ENCODE measurements at places on chromosomes 4 and X.

- no peak for DNase-seq
These were observed 45.2 kb upstream of the WDR1 start for GRCh38 chr4:10161840-10162239.

- no peak for DNase-seq
These were observed 87.6 kb upstream of the IL15 start for GRCh38 chr4:141548791-141549190.

DNA sequence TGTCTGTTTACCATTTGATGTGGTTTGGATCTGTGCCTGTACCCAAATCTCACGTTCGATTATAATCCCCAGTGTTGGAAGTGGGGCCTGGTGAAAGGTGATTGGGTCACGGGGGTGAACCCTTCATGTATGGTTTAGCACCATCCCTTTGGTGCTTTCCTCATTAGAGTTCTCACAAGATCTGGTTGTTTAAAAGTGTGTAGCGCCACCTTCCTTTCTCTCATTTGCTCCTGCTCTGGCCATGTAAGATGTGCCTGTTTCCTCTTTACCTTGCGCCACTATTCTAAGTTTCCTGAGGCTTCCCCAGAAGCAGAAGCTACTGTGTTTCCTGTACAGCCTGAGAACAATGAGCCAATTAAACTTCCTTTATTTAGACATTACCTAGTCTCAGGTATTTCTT is 610.7 kb upstream of the ADGRL3 start:
- DNase-seq: no peak

- no peak for DNase-seq
These were observed 1.8 kb downstream of the CENPU start for GRCh38 chr4:184732126-184732525.

- no peak for DNase-seq
These were observed 451.2 kb downstream of the FAT4 start for GRCh38 chr4:125765941-125766340.

- no peak for DNase-seq
These were observed 62.5 kb downstream of the AFAP1 start for GRCh38 chr4:7877176-7877575.

GRCh38 chr4:14262221-14262620 is 634.7 kb upstream of the BOD1L1 start:
- DNase-seq: no peak

DNA sequence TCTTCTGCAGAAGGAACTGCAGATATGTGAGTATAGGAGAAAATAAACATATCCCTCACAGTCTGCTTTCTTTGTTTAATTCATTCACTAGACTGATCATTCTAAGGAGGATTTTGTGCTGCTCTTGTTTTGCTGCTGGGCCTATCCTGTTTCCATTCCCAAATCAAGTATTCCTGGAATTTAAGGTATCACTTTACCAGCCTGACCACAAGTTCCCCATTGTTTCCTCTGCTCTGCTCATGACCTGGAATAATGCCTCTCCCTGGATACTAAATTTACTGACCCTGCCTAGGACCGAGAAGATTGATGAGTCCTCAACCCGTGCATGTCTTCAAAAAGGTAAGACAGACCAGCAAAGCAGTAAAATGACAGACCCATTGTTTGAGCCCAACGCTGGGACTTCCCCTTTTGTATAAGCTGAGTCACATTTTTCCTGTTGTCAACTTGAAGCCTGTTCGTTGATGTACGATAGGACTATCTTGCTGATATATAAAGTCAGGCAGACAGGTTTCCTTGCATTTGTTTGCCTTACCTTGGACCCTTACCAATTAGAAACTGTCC is 85.5 kb upstream of the TET2 start:
- no peak for DNase-seq

DNA sequence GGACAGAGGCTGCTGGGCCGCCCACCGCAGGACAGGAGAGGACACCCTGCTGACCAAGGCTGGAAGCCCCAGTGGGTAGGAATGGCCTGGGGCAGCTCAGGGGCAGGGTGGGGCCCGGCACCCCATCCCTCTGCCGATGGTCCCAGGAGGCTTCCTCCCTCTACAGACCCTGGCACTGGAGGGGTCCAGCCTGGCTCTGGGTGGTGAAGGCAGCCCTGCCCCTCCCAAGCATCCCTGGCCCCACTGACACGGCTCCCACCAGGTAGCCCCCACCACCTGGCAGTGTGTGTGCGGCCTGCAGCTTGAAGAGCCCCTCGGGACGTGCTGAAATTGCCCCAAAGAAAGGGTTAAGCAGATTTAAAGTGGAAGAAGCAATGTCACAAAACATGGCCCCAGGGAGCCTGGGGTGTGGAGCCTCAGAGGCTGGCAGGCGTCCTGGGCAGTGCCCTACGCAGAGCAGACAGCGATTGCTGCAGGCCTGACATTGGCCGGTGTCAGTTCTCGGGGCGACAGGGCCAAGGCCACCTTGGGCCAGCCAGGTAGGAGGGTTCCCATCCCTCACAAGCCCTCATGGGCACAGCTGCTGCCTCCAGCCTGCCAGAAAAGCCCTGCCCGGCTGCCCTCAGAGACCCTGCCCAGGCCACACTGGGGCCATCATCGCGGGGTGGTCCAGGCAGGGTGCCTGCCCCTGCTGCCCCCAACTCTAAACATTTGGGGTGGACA is 80.5 kb downstream of the FAM53A start:
- DNase-seq: no peak

- DNase-seq: no peak
These were observed 73.9 kb downstream of the IRF2 start for GRCh38 chr4:184400375-184400870.

GRCh38 chr4:48180234-48180633 is 46.2 kb upstream of the TXK start:
- DNase-seq: no peak

- no peak for DNase-seq
These were observed 57.1 kb upstream of the CYSLTR1 start for GRCh38 chrX:78384486-78384885.

DNA sequence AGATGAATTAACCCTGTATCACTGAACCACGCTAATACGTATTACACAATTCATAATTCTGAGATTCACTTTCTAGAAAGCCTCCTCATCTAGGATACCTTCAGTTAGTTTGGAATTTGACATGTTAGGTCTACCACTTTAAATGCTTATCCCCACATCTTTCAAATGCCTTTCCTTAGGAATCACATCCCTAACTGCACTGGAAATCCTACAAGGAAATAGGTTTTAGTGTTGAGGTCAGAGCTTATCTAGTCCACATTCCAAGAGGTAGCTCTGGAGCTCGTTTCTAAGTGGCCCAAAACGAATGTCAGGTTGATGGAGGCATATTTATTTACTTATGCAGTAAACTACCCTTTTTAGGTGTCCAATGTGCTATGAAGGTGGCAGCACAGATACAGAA is 18.0 kb downstream of the PDHA1 start:
- no peak for DNase-seq

DNA sequence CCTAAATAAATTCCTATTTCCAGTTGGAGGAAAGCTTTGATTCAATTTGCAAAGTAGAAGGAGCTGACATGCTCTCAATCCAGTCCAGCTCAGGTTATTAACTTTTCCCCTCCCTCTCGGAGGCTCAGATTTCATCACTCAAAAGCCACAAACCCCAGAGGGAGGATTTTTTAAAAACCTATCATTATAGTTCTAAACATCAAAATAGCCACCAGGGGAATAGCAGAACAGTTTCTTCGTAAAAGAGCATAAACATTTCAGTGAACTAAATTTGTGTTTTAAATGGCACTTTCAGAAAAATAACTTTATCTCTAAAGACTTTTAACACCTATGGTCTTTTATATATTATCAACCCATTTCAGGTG is 8.8 kb downstream of the GPRIN3 start:
- DNase-seq: no peak

- no peak for DNase-seq
These were observed 67.3 kb upstream of the HHIP start for GRCh38 chr4:144578681-144579080.

DNA sequence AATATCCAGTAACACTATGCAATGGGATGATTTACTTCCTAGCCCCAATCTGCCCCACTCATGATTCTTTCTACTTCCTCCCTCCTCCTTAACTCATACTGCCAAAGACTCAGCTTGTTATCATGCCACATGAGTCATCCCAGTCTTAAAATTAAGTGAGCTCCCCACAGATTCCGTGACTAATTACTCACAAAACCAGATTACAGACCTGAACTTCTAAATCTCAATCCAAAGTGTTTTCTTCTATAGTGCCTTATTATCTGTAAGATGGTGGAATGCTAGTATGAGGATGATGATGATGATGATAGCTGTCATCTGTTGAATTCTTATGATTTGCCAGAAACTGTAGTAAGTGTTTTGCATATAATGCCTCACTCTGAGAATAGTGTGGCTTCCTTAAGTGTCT is 27.7 kb upstream of the GPC3 start:
- DNase-seq: no peak

GRCh38 chrX:100874325-100874724 is at the start of gene NOX1:
NOX1 (minus strand) TSS chrX:100874359; CDS start chrX:100874139, 220 bp downstream.
- no peak for DNase-seq

DNA sequence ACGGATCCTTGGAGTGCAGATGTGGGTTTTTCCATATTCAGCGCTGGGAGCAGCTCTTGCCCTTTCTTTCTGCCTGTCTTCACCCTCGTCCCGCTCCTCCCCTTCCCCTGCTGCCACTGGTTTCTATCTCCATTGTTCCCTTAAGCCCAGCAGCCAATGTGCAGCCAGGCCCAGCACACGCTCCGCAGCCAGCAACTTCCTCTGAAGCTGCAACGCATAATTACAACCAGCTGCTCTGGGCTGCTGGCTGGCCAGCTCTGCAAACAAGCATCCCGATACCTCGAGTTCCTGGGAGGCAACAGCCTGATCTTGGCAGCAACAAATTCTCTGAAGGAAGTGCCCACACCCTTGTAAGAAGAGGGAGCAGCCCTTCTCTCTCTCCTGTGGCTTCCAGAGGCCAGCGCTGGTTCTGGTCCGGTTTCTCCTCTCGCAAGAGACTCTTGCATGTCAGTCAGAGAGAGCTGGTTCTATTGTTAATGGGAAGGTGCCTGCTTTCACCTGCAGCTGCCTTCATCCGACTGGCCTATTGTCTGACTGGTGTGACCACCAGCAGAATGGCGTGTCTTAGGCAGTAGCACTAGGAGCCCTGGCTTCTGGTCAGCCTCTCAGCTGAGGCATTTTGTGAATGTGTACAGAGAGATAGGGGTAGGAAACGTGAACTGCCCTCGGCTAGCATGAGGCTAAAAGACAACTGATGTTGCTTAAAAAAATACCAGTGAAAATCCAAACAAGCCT is 83.8 kb upstream of the MAML3 start:
- no peak for DNase-seq

DNA sequence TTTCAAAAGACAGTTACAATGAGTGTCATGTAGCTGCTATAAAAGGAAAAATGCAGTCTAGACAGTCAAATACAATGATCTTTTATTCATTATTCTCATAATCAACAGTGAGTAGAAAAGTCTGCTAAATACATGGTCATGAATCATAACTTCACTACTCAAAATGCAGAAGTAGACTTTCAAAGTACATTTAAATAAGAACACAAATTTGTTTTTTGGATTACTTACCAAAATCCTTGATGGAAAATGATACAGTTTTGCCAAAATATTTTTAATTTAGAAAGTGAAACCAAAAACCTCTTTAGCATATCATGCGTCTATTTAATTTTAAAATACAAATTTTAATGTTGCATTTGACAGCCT is 4.9 kb downstream of the ACSL4 start:
- DNase-seq: no peak

DNA sequence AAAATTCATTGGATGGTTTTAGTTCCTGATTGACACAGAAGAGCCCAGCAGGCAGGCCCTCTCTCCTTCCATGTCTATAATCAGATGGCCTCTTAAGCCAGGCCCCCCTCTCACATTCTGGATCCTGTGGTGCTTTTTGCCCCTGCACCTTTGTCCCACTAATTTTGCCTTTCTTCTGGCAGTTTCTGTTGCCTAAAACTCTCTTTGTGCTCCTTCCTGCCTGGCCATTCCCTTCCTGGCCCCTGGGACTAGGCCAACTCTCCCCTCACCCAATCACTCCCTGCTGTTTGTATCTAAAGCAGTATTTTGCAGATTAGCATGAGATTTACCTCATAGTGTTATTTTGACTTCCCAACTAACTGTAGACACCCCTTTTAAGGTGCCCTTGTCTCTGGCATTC is 42.7 kb upstream of the DDX3X start:
- no peak for DNase-seq

DNA sequence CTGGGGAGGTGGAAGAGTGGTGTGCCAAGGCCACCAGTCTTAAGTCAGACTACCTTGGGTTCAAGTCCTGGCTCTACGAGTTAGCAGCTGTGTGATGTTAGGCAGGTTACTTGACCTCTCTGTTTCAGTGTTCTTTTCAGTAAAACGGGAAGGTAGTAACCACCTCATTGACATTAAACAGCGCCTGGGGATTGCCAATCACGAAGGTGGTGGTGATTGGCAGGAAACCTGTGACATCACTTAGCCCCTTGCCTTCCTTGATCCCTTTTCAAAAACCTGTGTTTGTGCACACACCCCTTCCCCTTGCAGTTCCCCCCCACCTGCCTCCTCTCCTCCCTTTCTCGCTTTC is 7.6 kb downstream of the KLF3 start:
- DNase-seq: no peak

DNA sequence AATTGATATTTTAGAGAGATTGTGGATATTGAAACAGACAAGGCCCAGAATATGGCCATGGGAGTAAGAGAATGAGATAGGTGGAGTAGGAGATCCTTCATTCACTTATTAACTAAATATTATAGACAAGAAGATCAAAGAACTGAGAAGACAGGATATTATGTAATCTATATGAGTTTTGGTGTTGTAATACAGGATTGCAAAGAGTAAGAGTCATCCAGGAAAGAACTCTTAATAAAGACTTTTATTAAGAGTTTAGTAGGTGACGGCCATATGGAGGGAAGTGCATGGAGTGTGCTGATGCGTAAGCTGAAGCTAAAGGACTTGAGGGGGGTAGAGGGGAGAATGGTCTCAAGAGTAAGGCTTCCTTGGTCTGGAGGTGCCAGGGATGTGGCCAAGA is 153.7 kb downstream of the VEGFC start:
- DNase-seq: no peak

DNA sequence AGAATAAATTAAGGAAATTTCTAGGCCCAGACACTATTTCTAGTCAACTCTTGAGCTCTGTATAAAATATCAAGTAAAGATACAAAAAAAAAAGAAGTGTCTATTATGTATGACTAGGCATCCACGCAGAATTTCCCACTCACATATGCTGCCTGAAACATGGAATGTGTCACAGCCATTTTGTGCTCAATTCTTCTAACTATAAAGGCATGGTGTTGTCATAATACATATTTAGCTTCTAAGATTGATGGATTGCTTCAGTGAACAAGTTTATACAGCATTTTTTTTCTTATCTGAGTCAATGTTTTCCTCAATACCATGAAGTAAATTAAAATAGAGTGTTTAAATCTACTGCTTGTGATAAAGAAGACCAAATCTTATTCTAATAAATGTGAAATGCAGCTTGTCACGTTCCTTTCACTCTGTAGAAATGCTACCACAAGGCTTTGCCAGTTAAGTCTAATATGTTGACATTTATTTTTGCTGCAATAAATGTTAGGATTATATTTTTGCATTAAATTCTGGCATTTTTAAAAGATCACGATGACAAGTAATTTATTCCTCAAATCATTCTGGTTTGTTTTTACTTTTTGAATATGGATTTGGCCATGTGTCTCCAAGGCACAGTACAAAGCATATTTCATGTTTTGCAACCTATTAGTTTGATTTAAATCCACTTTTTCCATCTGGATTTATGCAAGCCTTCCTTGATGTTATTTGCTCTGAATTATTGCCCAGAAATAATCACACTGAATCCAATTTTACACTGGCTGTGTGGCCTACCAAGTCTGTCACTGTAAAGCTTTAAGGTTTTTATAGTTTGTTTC is 1829.0 kb upstream of the PCDH7 start:
- DNase-seq: no peak
